NCI-H146 (cell line): ENCODE measurements at places on chromosomes 1 and 21.

DNA sequence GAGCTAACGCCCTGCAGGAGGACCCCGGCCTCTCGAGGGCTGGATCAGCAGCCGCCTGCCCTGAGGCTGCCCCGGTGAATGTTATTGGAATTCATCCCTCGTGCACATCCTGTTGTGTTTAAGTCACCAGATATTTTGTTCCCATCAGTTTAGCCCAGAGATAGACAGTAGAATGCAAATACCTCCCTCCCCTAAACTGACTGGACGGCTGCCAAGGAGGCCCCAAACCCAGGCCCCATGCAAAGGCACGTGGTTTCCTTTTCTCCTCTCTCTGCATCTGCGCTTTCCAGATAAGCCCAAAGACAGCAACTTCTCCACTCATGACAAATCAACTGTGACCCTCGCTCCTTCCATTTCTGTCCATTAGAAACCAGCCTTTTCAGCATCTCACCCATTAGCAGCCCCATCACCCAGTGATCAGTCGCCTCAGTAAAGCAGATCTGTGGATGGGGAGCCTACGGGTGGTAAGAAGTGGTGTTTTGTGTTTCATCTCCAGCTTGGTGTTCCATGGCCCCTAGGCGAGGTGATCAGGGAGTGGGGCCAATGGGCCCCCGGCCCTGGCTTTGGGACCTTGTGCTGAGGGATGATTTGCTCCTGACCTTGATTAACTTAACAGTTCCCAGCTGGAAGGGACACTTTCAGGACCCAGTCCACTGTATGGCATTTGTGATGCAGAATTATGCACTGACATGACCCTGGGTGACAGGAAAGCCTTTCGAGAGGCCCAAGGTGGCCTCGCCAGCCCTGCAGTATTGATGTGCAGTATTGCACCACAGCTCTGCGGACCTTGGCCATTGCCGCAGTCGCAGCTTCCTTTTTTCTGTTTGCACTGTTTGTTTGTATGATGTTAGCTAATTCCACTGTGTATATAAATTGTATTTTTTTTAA lies 5.2 kb downstream of the NPPA start:
- no peak for DNase-seq

DNA sequence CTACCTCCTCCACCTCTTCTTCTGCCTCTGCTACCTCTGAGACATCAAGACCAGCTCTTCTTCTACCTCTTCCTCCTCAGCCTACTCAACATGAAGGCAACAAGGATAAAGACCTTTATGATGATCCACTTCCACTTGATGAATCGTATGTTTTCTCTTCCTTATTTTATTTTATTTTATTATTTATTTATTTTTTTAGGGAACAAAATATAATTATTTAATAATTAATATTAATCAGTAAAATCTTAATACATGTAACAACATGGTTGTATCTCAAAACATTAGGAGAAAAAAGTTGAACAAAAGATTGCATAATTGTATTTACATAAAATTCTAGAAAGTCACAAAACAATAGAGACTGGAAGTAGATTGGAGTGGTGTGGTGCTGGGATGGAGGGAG lies 13.1 kb upstream of the HRNR start:
- no peak for DNase-seq

GRCh38 chr1:77100875-77101274 lies 118.4 kb downstream of the PIGK start:
- DNase-seq: no peak

DNA sequence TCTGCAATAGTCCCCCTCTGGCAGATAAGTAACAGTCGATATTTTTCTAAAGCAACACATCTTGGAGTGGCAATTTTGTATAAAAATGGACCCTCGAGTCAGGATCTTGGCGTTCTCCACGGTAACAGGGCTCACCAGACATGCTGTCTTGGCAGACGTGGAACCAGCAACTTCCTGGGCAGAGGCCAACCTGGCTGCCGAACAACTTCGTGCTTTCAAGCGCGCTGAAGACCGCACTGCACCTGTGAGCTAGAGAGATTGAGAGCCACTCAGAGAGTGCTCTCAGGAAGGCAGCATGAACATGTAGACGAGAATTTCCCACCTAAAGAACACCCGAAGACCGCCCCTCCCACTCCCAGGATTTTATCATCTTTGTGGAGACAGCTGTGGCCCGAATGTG lies 7.3 kb downstream of the C1orf174 start:
- DNase-seq: no peak

- DNase-seq: no peak
Measured at GRCh38 chr1:217943361-217943760, 312.2 kb downstream of the SPATA17 start.

GRCh38 chr1:66705110-66705509 lies 47.1 kb upstream of the DYNLT5 start:
- DNase-seq: no peak

GRCh38 chr1:2206813-2207487 lies 12.4 kb upstream of the FAAP20 start:
- no peak for DNase-seq
